ENCODE measurements at places on chromosomes 2 and 18.

DNA sequence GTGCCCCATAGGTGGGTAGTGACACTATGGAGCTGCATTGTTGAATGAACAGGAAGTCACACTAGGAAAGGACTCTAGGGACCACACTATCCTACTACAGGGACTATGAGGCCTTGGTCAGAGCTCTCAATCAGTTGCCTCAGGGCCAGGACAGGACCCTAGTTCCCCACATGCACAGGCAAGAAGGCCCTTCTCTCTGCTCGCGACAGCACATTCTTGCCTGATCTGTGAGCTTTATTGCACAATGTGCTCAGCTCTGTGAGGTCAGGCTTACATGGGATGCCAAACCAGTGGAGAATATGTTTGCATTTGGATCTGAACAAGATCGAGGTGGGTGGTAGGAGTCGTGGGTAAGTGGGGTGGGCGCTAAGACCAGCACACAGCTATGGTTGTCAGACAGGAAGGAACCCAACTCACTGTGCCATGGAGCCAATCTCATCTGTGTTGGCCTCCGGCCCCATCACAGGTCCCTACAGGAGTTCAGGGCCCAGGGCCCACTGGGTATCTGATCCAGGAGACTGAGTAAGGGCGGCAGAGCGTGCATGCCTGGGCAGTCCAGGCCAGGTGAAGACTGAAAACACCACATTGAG is 8.0 kb downstream of the PCARE start:
- no peak for DNase-seq

DNA sequence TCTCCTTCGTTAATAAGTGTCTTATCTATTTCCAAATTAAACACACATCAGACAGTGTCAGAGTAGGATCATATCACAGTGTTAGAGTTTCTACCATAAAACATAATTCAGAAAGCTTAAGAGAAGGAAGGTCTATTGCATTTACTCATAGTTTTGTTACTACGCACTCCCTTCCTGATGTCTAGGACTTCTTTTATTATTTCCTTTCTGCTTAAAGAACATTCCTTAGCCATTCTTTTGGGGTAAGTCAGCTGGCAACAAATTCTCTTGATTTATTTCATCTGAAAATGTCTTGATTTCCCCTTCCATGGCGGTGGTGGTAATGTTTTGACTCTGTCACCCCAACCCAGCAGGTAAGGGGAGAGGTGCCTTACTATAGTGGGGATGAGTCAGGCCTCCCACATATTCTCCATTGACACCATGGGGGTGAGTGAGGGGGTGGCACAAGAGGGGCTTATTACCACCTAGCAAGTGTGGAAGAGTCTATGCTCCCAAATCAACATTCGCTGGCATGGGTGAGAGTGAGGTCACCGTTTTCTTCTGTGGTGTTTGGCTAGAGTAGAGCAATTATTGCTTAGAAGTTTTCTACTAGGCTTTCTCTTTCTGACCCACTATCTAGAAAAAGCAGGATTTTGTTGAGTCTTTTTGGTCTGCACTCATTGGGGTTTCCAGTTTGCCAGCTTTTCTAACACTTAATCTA is 29.9 kb downstream of the ABCB11 start:
- no peak for DNase-seq

GRCh38 chr2:108594132-108594981 is 60.1 kb downstream of the LIMS1 start:
- no peak for DNase-seq

GRCh38 chr18:21598726-21599584 is 1.5 kb downstream of the ESCO1 start:
- DNase-seq = peak; percentile 65

DNA sequence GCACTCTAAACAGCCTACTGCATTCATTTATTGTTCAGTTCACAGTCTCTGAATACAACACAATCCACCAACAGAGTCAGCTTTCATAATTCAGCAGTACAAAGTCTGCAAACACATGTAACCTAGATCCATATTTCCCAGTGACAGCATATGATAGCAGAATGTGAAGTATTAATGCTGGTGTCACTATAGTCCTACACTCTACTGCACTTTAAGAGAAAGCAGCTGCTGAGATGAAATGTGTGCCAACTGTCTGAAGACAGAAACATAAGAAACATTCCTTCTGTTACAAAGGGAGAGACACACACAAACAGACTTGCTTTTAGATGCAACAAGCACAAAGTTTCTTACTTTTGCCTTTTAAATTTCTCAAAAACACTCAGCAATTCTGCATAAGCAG is 441.8 kb downstream of the ZEB2 start:
- DNase-seq = no peak
